ENCODE measurements at places on chromosomes 16 and 17. TPM values are rescaled to one million over a fixed set of nuclear protein-coding genes. Genes with fewer than 3 reads are reported as not detected.
A peak's percentile ranks its signal among the peaks of the same experiment; 100 is the strongest.

The PIRT gene
- total RNA-seq, result not detected

The CDK5RAP3 gene
- total RNA-seq, result 192 TPM

The CCL3 gene
- total RNA-seq, result 42.9 TPM

DNA sequence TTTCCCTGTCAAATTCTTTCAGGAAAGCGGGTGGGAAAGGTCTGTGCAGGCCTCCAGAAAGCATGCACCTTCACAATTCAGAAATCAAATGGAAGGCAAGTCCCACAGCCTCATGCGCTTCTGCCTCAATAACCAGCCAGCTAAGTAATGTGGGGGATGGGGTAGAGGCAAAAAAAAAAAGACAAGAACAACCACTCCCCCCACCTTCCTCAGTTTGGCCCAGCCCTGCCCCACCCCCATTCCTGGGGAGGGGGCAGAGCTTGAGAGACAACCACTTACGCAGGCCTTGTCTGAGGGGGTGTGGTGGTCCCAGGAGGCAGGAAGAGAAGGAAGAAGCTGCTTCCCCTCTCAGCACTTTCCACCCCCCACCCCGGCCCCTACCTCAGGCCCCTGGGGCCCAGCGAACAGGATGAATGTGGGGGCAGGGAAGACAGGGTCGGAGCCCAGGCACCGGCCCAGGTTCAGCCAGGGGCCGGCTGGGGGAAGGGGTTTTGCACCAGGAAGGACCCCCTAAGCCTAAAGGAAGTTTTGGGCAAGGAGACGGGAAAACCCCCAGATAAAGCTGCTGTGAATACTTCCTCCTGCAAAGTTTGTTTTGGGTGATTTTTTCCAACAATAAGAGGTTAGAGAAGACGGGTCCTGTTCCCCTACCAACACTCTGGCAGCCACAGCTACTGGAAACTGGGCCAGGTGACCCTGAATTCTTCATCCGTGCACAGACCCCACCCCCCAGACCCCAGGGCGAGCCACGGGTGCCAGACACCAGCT lies 1.2 kb downstream of the JUP start:
- H3K27me3 ChIP-seq, result no peaks in the 10 kb centered on the region
- H3K27ac ChIP-seq, result peak overlapping the region; percentile 37
- H3K36me3 ChIP-seq, result no peaks in the 10 kb centered on the region
- no peak for DNase-seq
- H3K4me3 ChIP-seq, result peak overlapping the region; percentile 88

GRCh38 chr17:38333635-38334295 lies 10.0 kb downstream of the GPR179 start:
- H3K4me1 ChIP-seq, result no peaks in the 10 kb centered on the region
- H3K27ac ChIP-seq, result no peak overlapping the region
- no peak overlapping the region for H3K4me3 ChIP-seq
- DNase-seq, result no peak
- H3K36me3 ChIP-seq, result no peaks in the 10 kb centered on the region
- H3K27me3 ChIP-seq, result no peaks in the 10 kb centered on the region

DNA sequence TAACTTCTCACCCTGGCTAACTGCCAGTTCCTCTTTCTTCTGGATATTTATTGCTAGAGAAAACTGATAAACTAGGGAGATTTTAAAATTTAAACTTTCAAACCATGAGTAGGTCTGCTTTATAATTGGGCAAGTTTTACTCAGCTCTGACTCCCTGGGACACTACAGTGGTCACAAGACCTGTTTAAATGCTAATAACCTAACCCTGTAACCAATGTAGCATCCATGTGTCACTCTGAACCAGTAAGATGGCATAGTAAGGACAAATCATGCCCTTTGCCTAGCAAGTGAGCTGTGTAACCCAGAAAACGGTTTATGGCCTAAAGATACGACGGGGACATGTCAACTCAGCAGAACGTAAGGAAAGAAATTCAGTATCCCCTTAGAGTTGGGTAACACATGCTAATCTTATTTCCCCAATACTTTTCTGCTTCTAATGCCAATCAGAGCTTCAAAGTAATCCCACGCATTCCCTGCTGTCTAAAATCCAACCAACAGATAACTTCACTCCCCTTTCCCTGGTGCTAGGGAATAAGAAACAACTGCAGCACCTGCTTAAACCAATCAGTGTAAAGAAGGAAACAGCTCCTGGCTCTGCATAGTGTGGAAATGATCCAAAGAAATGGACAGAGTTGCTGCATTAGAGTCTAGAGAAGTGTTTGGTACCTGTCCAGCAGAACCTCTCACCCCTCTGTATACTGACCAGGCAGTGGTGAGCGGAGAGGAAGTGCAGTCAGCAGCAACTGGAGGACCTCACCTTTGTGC lies 85.7 kb downstream of the NCOR1 start:
- H3K27me3 ChIP-seq, result no peaks in the 10 kb centered on the region
- peaks cover 4% of the 10 kb centered on the region for H3K36me3 ChIP-seq
- H3K4me3 ChIP-seq, result no peak overlapping the region
- no peak overlapping the region for H3K27ac ChIP-seq

GRCh38 chr16:86826941-86827340 lies 248.6 kb downstream of the FOXL1 start:
- H3K27me3 ChIP-seq, result no peaks in the 10 kb centered on the region
- DNase-seq, result no peak
- no peaks in the 10 kb centered on the region for H3K4me1 ChIP-seq
- H3K4me3 ChIP-seq, result no peak overlapping the region
- no peaks in the 10 kb centered on the region for H3K36me3 ChIP-seq
- H3K27ac ChIP-seq, result no peak overlapping the region

GRCh38 chr17:67027031-67027628 lies 17.2 kb upstream of the CACNG1 start:
- no peaks in the 10 kb centered on the region for H3K4me1 ChIP-seq
- H3K4me3 ChIP-seq, result no peak overlapping the region
- H3K36me3 ChIP-seq, result no peaks in the 10 kb centered on the region
- no peak overlapping the region for H3K27ac ChIP-seq

The CMC2 gene
- total RNA-seq, result 20.5 TPM

- H3K27me3 ChIP-seq, result no peaks in the 10 kb centered on the region
- no peaks in the 10 kb centered on the region for H3K36me3 ChIP-seq
- no peaks in the 10 kb centered on the region for H3K4me1 ChIP-seq
Measured at GRCh38 chr16:59144841-59145240, 410.7 kb upstream of the GOT2 start.

DNA sequence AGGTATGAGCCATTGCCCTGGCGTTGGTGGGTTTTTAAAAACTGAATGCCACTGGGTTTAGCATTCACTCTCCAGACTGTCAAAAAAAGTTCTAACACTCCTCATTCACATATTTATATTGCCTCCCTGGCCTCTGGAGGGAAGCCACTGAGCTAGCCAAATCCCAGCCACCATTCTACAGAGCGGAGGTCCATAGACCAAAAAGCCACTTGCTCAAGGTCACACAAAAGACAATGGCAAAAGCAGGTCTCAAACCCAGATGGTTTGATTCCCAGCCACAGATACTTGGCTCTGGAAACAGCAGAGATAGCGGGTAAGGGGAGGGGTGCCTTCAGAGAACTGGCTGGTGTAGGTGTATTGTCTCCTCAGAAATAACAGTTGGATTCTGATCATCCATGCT lies 18.0 kb upstream of the CDIPT start:
- DNase-seq, result no peak
- H3K27me3 ChIP-seq, result peaks cover 14% of the 10 kb centered on the region
- H3K36me3 ChIP-seq, result no peaks in the 10 kb centered on the region
- H3K27ac ChIP-seq, result no peak overlapping the region

The AURKB gene
- total RNA-seq, result not detected

DNA sequence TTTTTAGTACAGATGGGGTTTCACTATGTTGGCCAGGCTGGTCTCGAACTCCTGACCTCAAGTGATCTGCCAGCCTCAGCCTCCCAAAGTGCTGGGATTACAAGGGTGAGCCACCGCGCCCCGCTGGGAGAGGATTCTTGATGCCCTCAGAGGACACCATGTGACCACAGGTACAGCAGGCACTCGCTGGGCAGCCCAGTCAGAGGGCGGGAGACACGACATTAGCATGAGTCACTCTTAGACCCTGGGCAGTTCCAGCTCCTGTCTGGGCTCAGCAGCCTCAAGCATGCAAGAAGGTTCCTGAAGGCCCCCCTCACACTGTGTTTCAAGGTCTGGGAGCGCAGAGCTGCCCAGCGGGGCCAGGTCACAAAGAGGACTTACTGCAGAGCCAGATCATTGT lies 11.9 kb downstream of the STAC2 start:
- H3K27me3 ChIP-seq, result no peaks in the 10 kb centered on the region
- H3K36me3 ChIP-seq, result peaks cover 2% of the 10 kb centered on the region
- H3K4me3 ChIP-seq, result no peak overlapping the region
- H3K4me1 ChIP-seq, result peaks cover 25% of the 10 kb centered on the region
- H3K27ac ChIP-seq, result peak overlapping the region; percentile 64

DNA sequence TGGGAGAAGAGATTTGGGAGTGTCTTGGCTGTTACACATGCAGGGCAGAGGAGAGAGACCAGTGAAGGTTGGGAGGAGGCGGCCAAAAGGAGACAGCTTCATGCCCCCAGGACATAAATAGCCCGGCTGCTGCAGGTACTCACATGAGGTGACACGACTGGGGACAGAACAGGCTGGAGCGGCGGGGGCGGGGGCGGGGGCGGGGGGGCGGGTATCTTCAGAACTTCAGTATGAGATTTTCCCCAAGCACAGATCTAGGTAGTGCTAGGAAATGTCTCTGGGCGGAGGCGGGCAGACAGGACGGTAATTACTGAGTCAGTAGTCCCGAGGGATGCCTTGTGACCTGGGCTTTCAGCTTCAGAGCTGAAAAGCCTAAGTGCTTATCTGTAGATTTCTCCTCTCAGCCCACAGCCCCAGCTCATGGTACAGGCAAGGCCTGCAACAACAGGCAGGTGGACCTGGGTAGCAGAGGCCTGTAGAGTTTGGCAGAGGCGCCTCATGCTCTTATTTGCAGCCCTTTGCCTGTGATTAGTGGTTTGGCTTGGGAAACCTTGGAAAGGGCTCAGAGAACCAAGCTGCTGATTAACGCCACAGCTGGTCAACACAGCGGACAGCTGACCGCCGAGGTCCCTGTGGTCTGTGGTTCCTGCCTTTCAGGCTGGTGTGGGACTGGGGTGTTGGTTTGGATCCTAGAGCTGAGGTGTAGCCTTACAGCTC lies 24.5 kb downstream of the UNK start:
- H3K27me3 ChIP-seq, result no peaks in the 10 kb centered on the region
- H3K27ac ChIP-seq, result peak overlapping the region; percentile 70
- H3K4me3 ChIP-seq, result no peak overlapping the region
- peaks cover 38% of the 10 kb centered on the region for H3K36me3 ChIP-seq
- DNase-seq, result no peak

DNA sequence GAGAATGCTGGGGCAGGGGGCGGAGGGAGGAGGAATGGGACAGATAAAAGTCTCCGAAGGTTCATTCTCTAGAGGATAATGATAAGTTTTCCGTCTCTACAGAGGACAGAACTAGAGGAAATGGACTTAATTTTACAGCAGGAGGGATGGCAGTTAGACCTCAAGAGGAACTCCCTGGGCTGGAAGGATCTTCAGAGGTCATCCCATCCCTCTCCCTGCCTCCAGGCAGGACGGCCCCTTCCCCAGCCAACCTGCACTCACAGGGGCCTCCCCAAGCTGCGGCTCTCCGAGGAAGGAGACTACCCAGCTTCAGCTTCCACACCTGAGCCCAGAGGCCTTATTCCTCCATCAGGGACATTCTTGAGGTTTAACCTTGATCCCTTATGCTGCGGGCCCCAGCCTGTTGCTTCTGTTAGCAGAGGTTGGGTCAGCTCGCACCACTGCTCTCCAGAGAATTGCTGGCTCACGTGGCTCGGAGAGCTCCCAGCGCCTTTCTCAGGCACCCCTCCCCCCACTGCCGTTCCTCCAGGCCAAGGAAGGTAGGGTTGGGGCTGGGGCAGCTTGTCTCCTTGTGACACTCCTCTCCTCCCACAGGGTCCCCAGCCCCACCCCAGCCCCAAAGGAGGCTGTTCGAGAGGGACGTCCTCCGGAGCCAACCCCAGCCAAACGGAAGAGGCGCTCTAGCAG lies 8.5 kb downstream of the ELOB start:
- no peak overlapping the region for H3K27ac ChIP-seq
- no peaks in the 10 kb centered on the region for H3K4me1 ChIP-seq
- no peak for DNase-seq
- no peaks in the 10 kb centered on the region for H3K27me3 ChIP-seq
- H3K4me3 ChIP-seq, result no peak overlapping the region
- H3K36me3 ChIP-seq, result peaks cover 79% of the 10 kb centered on the region

DNA sequence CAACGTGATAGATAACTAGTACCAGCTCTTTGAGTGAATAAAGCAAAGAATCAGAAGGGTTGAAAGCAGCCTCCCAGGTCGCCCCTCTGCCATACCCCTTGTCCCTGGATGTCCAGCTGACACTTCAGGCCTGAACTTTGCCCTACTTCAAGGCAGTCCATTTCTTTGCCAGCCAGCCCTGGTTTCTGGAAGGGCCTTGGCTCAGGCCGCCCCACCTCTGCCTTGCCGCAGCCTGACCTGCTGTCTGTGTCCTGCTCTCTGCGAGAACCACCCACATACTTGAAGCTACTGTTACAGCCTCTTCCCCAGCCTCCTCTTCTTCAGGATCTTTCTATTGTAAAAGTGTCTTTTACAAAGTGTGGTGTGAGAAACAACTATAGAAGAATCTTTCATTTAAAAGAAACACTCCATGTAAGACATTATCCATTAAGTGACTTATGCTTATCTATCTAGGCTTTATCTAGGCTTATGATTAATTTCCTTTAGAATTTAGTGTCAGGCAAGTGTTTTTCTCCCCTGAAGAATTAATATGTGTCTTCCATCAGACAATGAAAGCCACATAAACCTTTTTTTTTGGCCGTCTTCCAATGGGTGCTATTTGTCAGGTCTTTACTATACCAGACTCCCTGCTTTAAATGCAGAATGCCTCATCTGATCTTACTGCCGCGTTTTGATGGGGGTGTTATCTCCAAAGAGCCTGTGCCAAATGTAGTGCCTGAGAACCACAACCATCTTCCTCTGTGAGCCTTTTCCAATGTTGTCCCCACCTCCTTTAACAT lies 133.9 kb downstream of the SOCS1 start:
- H3K4me1 ChIP-seq, result peaks cover 12% of the 10 kb centered on the region
- H3K36me3 ChIP-seq, result peaks cover 5% of the 10 kb centered on the region
- H3K4me3 ChIP-seq, result no peak overlapping the region
- no peaks in the 10 kb centered on the region for H3K27me3 ChIP-seq
- H3K27ac ChIP-seq, result peak overlapping the region; percentile 33

- H3K4me1 ChIP-seq, result peaks cover 14% of the 10 kb centered on the region
- peak overlapping the region; percentile 5 for H3K4me3 ChIP-seq
- no peaks in the 10 kb centered on the region for H3K27me3 ChIP-seq
- H3K36me3 ChIP-seq, result peaks cover 4% of the 10 kb centered on the region
- DNase-seq, result peak; percentile 36
- peak overlapping the region; percentile 80 for H3K27ac ChIP-seq
Measured at GRCh38 chr16:69890114-69890891, 60.8 kb upstream of the CLEC18A start.

GRCh38 chr16:64122177-64122576 lies 999.7 kb downstream of the CDH11 start:
- no peak overlapping the region for H3K27ac ChIP-seq
- no peak overlapping the region for H3K4me3 ChIP-seq
- no peaks in the 10 kb centered on the region for H3K4me1 ChIP-seq
- DNase-seq, result no peak
- H3K36me3 ChIP-seq, result no peaks in the 10 kb centered on the region
- no peaks in the 10 kb centered on the region for H3K27me3 ChIP-seq

The CBFA2T3 gene
- 6.6 TPM for total RNA-seq

The SLC25A39 gene
- 63.2 TPM for total RNA-seq

Data from thoracic aorta (tissue), 2 donors.